ENCODE measurements at places on chromosomes 5 and 9.

DNA sequence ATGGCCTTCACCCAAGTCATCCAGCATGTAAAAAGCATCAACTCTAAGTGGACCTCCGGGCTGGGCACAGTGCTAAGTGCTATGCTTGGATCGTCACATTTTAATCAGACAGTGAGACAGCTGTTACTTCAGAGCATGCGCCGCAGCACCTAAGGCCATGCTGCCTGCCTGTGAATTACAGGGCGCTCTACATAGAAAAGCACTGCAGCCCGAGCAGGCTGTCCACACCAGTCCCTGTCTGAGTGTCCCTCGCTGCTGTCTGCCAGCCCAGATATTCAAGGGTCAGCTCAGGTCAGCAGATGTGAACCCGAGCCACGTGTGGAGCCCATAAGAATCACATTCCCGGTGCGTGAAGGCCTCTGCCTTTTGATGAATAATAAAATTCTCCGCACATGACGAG lies 37.1 kb downstream of the AK8 start:
- no peak for DNase-seq

DNA sequence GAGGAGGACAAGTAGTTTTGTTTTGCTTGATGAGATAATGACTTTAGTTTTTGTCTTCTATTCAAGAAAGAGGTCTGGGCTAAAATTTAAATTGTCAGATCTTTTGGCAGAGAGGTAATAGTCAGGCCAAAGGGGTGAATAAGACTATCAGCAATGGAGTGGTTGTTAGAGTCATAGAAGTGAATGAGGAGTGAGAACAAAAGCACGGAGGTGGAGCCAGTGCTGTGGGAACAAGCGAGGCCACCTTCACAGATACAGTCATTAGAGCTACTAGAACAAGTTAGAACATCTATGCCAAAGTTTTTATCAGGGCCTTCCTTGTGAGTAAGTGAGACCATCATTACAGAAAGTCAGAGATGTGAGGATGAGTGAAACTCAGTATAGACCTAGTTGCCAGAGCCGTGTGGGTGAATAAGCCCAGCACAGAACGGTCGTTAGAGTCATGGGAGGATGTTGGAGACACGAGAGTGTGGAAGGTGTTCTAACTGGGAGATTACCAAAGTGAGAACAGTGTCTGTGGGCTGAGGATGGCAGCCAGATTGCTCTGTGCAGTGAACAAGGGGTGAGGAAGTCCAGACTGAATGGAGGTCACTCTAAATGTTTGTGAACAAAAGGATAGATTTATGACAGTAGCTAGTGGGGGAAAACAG lies 135.1 kb downstream of the RPS23 start:
- DNase-seq: no peak

DNA sequence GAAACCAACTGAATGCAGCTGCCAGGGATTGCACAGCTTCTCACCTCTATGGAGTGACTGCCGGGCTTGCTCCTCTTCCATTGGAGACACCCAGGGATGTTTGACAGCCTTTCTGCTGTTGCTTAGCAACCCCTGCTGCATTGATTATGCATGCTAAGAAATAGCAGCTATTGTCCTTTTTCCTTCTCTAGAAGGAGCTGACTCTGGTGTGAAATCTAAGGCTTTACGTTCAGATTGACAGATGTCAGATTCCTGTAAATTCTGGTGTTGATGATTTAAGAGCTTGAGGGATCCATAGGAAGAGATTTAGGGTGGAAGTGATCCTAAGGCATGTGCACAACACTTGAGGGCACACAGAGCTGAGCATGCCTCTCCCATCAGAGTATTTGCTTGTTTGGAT lies 267.7 kb downstream of the NTRK2 start:
- DNase-seq: peak; percentile 47

DNA sequence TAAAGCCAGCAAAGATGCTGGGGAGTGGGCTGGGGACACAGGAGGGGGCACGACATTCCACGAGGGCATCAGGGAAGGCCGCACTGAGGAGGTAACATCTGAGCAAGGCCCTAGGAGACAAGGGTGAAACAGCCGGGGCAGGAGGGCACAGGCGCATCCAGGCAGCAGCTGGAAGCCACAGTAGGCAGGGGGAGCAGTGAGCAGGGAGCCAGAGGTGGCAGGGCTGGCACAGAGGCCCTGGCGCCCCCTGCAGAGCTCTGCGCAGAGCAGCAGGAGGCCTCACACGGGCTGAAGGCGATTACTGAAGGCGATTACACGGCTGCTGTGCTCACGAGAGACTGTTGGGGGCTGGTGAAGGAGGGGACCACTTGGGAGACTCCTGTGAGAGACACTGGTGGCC lies 15.4 kb downstream of the LMAN2 start:
- no peak for DNase-seq

GRCh38 chr9:7108936-7109335 lies 351.2 kb downstream of the KDM4C start:
- no peak for DNase-seq

DNA sequence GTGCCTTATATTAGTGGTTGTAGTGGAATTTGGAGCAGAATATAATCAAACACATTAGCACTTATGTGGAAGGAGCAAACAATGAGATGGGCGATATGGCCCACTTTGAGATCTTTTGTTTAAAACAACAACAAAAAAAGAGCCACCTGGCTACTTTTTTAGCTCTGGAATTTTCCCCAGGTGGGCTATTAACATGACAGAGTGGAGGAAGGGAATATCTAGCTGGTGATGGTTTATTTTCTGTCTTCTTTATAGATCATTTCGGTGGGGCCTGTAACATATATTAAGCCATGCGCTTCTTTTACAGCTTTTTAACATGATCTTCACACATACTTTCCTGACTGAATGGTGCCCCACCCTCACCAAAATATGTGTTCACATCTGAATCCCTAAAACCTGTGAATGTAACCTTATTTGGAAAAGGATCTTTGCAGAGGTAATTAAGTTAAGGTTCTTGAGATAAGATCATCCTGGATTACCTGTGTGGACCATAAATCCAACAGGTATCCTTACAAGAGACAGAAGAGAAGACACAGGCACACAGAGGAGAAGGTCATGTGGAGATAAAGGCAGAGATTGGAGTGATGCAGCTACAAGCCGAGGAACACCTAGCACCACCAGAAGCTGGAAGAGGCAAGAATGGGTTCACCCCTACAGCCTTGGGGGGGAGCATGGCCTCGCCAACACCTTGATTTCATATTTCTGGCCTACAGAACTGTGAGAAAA lies 16.6 kb upstream of the ENTREP1 start:
- DNase-seq: no peak

GRCh38 chr5:6195711-6196358 lies 182.5 kb downstream of the MED10 start:
- DNase-seq: no peak

GRCh38 chr5:98631311-98632054 lies 142.0 kb upstream of the RGMB start:
- no peak for DNase-seq

- DNase-seq: no peak
Observed at GRCh38 chr5:59559323-59559722, 334.2 kb downstream of the PDE4D start.

DNA sequence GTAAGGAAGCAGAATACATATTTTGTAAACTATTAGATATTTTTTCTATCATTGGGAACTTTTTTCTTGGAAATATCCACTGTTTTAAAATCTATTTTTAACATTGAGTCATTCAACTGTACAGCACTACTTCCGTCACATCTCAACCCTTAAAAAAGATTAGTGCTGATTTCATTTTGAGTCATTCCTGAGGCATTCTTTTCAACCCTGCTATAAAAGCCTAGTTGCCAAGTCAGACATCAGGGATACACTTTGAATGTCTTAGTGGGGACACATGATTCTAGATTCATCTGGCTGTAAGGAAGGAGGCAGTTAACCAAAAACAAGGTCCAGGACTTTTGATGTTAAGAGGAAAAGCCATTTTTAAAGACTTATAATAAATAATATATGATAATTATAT lies 160.9 kb downstream of the GIN1 start:
- no peak for DNase-seq

DNA sequence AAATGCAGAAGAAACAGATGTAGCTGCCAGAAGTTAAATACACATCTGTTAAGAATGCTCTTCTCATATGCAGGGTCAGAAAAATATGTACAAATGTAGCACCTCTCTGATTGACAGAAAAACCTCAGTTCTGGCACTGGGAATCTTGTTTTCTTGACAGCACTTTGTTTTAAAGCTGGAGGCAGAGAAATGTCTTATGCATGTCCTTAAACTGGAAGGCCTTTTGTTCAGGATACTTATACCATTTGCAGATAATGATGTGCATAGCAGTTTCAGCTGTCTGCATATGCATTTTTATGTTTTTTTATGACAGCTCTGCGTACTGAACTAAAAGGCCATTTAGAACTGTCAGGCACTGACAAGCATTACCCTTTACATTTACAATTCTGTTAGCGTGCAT lies 567.9 kb downstream of the EBF1 start:
- DNase-seq: no peak

DNA sequence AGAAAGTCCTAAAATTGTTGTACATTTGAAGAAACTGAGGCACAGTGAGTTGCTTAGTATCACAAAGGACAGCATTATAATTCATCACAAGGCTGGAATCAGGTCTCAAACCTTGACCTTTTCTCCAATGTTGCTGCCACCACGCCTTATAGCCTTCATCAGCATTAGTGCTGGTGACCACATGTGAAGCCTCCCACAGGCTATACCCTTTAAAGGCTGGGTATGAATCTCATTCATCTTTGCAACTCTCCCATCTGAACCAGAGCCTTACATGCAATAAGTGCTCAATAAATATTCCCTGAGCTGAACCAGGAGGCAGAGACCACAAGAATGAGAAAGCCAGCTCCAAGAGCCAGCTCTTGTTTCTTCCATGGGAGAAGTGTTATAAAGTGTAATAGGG lies 104.7 kb downstream of the SPOCK1 start:
- no peak for DNase-seq

DNA sequence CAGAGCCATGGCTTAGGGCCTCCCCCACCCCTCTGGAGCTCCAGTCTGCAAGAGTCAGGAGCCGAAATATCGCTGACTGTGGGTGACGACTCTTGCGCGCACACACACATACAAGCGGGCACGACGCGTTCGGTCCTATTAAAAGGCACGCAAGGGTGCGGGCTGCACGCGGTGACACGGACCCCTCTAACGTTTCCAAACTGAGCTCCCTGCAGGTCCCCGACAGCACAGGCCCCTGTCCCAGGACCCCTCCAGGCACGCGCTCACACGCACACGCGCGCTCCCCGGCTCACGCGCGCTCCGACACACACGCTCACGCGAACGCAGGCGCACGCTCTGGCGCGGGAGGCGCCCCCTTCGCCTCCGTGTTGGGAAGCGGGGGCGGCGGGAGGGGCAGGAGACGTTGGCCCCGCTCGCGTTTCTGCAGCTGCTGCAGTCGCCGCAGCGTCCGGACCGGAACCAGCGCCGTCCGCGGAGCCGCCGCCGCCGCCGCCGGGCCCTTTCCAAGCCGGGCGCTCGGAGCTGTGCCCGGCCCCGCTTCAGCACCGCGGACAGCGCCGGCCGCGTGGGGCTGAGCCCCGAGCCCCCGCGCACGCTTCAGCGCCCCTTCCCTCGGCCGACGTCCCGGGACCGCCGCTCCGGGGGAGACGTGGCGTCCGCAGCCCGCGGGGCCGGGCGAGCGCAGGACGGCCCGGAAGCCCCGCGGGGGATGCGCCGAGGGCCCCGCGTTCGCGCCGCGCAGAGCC lies at the start of gene GRIN1:
Gene GRIN1 (plus strand): TSS at position 433 of the 746 bp plus-strand sequence. CDS start 333 bp downstream, outside the sequence.
- DNase-seq: no peak

GRCh38 chr5:176406436-176407052 lies 9.8 kb downstream of the CLTB start:
- no peak for DNase-seq

GRCh38 chr5:65742565-65743231 lies 20.7 kb downstream of the NLN start:
- no peak for DNase-seq

DNA sequence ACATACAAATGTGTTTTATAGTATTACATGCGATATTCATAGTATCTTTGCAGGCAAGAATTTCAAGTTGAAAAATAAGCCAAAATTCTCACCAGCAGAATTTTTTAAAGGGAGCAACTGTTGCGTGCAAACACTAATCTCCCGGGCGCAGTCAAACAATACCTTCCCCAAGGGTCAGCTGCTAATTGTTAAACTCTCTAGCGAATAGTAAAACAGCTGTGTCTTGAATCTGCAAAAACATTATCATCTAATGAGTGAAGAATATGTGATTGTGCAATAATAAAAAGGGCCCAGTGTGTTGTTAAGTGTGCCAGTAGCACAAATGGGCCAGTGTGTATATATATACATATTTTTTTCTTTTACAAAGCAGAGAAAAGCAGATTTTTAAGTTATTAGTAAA lies 131.4 kb downstream of the CCDC192 start:
- no peak for DNase-seq

DNA sequence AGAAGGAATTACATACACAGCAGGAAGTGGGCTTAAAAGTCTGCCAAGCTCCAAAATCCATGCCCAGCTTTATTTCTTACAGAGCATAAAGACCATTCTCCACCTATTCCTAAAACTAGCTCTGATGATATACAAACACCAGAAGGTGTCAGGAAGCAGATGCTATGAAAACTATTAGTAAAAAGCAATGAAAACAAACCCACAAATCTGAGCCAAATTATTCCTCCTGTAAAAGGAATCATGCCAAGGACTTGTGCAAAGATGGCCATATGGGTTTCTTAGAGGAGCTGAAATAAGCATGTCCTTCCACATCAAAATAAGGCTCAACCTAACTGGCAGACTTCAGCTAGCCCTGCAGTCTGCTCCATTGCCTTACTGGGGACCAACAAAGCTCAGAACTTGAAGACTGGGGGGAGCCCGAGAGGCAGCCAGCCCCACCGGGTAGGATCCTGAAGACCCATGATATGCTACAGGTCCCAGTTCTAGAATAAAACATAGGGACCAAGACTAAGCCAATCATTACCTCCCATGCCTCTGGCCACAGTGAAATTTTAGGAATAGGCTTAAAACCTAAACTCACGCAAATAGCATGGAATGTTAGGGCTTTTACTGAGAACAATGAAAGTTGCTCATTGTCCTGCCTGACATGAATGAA lies 42.8 kb upstream of the GABRP start:
- DNase-seq: no peak

GRCh38 chr5:59999056-59999455 lies 105.5 kb upstream of the PDE4D start:
- no peak for DNase-seq

DNA sequence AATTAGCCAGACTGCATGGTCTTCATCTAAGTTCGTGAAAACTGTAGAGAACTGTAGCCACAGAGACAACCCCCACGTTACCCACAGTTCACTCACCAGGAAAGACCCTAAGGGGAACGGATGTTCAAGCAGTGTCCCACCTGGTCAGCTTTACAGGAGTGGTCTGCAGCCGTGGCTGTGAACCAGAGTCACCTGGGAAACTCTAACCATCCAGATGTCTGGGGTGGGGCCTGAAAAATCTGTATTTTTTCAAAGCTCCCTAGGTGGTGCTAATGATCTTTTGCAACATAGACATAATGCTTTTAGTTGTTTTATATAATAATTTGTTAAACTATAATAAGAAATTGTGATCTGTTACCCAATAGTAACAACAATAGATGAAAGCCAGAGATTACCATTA lies 47.7 kb upstream of the ANGPTL2 start:
- no peak for DNase-seq

DNA sequence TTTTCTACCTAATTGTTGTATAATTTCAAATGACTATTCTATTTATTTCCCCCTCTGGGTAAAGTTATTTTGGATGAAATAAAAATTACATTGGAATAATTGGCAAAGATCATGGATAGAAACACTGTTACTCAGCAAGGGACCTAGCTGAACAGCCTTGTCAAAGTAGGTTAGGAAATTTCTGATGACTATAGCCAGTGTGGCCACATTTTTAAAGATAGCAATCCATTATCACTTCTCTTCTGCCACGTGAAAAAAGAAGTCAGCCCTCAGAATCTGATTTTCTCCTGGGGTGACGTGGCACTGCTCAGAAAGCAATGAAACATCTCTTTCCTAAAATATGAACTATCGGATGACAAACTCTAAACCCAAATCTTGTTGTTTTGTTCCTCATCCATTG lies 784.2 kb upstream of the RIOK2 start:
- DNase-seq: no peak

Data from neural crest cell (in vitro differentiated cells).